Activated B cell treated with CpG ODN at 0.5 μM for 24 hours (primary cell): ENCODE measurements at places on chromosomes 11 and 22. TPM values are rescaled to one million over a fixed set of nuclear protein-coding genes. Genes with fewer than 3 reads are reported as not detected.
A peak's percentile ranks its signal among the peaks of the same experiment; 100 is the strongest.

GRCh38 chr22:25482868-25483639, 81.4 kb upstream of the GRK3 start:
- no peak for DNase-seq

GRCh38 chr22:39128508-39128907, 24.0 kb downstream of the CBX7 start:
- DNase-seq, result no peak

DNA sequence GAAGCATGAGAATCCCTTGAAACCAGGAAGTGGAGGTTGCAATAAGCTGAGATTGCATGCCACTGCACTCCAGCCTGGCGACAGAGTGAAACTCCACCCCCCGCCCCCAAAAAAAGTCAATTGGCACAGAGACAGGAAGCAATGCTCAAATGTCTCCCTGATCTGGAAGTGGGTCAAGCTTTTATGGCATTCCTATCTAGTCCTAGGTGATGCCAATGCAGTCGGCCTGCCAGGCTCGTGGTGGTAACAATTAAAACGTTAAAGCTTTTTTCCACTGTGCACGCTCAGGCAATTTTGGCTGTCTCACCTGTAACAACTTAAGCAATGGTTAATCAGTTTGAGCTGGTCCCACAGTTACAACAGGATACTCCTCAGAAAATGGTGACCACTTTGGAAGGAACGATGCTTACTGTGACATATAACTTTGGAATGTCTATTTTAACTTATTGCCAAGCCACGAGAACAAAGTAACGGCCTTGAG, 18.9 kb upstream of the PISD start:
- DNase-seq, result no peak

- DNase-seq, result no peak
These were observed 522 bp upstream of the SEPTIN5 start for GRCh38 chr22:19713650-19714311.

GRCh38 chr22:19546680-19547079, 22.5 kb upstream of the CLDN5 start:
- no peak for DNase-seq

GRCh38 chr11:12376259-12377081, 901 bp upstream of the PARVA start:
- no peak for DNase-seq

- DNase-seq, result no peak
These were observed 43.1 kb upstream of the LMO2 start for GRCh38 chr11:33935005-33935404.

DNA sequence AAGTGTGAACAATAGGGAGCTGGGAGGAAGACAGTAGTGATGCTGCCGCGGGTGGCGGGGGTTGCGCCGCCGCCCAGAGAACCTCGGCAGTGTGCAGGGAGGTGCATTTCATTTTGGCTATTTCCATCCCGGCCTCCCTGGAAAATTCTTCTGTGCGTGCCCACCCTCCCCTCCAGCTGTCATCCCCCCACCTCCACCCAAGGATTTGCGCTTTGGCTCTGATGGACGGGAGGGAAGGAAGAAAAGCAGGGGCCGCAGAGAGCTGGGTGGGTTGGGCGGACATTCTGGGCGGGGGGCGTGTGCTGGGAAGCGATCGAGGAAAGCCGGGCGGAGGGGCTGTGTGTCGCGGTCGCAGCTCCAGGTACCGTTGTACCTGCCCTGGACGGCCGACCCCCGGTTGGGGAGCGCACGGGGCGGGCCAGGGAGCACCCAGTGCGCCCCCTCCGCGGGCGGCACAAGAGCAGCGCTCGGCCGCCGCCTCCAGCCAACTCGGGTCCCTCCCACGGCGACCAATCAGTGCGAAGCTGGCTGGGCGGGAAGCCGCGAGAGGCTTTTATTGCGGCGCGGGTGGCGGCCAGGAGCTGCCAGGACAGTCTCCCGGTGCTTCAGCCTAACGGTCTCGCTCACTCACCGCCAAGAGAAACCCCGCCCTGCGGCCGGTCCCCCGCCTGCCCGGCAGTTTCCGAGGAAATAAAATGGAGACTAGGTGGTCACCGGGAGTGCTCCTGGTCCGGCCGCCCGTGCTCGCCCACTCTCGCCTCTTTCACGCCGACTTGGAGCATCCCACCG, 1.6 kb downstream of the NCAM1 start:
- no peak for DNase-seq

- DNase-seq, result no peak
These were observed 20.6 kb upstream of the RAB1B start for GRCh38 chr11:66247801-66248200.

DNA sequence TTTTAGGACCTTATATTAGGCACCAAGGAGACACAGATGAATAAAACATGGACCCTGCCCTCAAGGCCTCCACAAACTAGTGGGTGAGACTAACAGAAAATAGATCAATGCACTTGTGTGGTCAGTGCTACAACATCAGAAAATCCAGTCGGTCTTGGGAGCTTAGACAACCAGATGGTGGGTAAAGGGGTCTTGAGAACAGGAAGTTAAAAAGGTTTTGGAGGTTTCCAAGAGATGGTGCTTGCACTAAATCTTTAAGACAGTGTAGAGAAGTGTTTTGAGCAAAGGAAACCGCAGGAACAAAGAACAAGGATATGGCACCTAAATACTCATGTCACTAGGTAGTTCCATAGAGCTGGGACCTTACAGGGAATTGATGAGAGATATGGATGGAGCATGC, 56.2 kb downstream of the GALNT18 start:
- no peak for DNase-seq

GRCh38 chr11:89327885-89328284, 150.2 kb downstream of the TYR start:
- no peak for DNase-seq

DNA sequence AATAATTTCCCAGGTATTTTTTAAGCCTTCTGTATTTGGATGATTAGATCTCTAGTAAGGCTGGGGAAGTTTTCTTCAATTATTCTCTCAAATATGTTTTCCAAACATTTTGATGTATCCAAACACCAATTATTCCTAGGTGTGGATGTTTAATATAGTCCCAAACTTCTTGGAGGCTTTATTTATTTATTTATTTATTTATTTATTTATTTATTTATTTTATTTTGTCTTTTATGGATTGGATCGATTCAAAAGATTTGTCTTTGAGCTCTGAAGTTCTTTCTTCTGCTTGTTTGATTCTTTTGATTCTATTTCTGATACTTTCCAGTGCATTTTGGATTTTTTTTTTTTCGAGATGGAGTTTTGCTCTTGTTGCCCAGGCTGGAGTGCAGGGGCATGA, 2267.9 kb upstream of the RAG2 start:
- DNase-seq, result no peak

- no peak for DNase-seq
These were observed 104.2 kb upstream of the HSD17B12 start for GRCh38 chr11:43576320-43576802.

- no peak for DNase-seq
These were observed 58.6 kb downstream of the MACROD1 start for GRCh38 chr11:64107303-64107702.

DNA sequence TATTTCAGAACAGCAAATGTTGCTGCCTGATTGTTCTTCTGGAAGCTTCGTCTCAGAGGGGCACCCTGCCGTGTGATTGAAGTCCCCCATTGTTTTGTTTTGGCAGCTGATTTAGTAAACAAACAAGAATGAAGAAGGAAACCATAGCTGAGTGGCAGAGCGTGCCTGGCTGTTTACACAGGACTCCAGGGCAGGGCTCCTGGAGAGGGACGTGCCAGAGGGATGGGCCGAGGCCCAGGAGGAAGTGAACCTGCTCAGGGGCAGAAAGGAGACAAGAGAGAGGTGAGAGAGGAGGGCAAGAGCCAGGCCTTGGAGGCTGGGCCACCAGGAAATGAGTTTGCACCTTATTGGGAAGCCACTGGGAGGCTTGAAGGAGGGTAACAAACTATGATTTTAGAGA, 85.5 kb upstream of the B3GAT1 start:
- DNase-seq, result no peak

GRCh38 chr11:110856996-110857812, 145.0 kb upstream of the ARHGAP20 start:
- no peak for DNase-seq

DNA sequence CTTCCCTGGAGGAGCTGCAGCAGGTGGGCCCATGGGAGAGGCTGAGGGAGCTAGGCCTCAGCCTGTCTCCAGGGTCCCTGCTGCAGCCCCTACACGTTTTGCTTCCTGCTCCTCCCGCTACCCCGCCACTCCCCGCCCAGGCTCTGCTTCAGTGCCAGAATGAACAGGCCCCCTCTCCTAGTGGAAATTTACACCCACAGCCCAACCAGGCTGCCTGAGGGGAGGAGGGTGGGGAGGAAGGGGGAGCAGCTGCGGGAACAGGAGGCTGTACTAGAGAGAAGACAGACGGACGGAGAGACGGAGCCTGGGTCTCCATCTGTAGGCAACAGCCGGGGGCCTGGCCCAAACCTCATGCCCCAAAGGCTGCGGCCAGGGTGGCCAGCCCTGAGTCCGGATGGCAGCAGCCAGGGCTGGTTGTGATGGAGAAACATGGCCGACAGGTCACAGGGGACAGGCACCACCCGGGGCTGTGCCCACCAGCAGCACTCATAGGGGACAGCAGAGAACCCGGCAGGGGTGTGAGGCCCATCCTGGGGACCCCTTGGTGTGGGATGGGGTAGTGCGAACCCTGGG, 20.6 kb downstream of the FLRT1 start:
- no peak for DNase-seq

GRCh38 chr11:9681583-9682372, 17.9 kb downstream of the SWAP70 start:
- no peak for DNase-seq

- no peak for DNase-seq
These were observed 15.7 kb downstream of the SPTY2D1 start for GRCh38 chr11:18618342-18619025.

- no peak for DNase-seq
These were observed 194.5 kb downstream of the ADAMTS15 start for GRCh38 chr11:130642994-130643393.

DNA sequence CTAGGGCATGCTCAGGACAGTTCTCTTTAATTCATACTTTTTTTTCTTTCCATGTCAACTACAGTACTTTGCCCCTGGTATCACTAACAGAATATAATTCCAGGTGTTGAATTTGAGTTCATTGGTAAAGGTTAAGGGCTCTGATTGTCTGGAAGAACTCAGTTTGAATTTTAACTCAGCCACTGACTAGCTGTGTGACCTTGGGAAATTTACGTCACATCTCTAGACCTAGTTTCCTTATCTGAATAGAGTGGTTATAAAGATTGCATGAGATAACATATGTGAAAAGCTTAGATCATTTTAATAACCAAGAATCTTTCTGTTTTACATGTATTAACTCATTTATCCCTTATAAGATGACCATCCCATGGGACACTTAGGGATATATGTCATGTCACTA, 15.8 kb upstream of the ZC3H12C start:
- DNase-seq, result no peak

DNA sequence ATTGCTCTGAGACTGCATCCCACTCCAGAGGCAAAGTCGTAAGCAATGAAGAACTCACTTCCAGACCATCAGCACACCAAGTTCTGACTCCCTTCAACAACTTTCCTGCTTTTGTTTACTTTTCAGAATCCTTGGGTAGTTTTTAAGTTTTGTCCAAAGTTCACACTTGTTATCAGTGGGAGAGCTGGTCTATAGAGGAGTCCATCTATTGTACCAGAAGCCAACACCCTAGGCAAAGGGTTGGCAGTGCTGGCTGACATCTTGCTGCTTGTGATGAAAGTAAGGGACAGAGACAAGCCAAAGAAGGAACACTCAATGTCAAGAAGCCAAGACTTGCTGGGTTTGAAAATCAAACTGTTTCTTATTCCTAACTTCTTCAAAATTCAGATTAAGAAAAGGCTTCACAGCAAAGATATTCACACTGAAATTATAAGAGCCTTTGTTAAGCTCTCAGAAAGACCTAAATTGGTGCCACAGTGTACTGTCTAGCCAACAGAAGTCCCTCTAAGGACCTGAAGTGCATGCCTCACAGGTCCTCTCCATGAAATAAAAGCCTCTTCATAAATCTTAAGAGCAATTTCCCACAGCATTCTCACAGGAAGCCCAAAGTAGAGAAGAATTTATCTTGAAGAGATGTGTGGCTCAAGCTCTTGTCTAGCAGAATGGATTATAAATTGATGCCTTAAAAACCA, 21.5 kb upstream of the LINC01488 start:
- DNase-seq, result no peak

GRCh38 chr22:37931893-37932389, 21.5 kb downstream of the C22orf23 start:
- DNase-seq, result no peak

DNA sequence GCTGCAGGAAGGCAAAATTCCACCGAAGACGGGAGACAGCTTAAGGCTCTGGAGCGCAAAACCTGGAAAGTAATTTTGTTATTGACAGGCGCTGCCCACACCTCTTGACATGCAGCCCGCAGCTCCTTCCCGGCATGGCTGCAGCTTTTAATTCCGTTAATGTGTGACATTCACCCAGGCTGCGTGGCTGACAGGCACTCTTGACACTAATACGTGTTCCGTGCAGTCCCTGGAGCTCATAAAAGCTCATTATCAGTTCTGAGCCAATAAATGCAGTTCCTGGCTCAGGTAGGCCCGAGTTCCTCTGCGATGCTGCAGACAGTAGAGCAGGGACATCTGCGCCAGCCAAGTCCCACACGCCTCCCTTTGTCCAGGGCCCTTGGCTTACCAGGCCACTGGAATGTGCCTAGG, 34.8 kb downstream of the TSPAN18 start:
- peak; percentile 1 for DNase-seq

- DNase-seq, result no peak
These were observed 59.5 kb upstream of the SCUBE2 start for GRCh38 chr11:9150926-9151325.

GRCh38 chr22:48677621-48678020, 1150.1 kb downstream of the BRD1 start:
- no peak for DNase-seq

- no peak for DNase-seq
These were observed 6.4 kb downstream of the RAPSN start for GRCh38 chr11:47442514-47442913.

The OR8D4 gene
- total RNA-seq, result not detected in 2 replicates

The KRTAP5-4 gene
- total RNA-seq, result not detected in 2 replicates

The LRP4 gene
- 0.16 TPM in 1 of 2 replicates, not detected in the other for total RNA-seq

The CASP12 gene
- not detected in 2 replicates for total RNA-seq

The SLC25A17 gene
- 14.8 and 19.3 TPM in 2 replicates for total RNA-seq

The C22orf31 gene
- total RNA-seq, result not detected in 2 replicates

The UBQLNL gene
- total RNA-seq, result 0.29 and 0.34 TPM in 2 replicates

The SLC7A4 gene
- total RNA-seq, result not detected in 2 replicates

The AQP11 gene
- 0.20 and 0.22 TPM in 2 replicates for total RNA-seq

The ART5 gene
- total RNA-seq, result not detected in 2 replicates
